ENCODE measurements at places on chromosomes 2 and 18.

- DNase-seq = no peak
Observed at GRCh38 chr18:24683925-24684324, 223.5 kb downstream of the HRH4 start.

DNA sequence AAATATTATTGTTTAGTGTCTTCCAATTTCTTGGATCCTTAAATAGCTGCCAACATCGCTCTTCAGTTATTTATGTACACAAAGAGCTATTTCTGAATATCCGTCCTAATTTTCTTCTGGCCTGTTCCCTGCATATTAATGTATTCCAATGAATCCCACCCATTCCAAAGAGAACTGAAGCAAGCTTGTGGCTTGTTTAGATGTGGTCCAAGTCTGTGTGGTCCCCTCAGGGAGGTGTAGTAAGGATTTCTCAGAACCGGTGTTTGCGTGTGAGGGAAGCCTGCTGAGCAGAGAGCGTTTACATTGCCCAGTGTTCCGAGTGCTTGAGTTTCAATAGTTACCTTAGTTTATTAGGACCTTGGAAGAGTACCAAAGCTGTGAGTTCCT, 25.1 kb upstream of the IL1R1 start:
- no peak for DNase-seq

- no peak for DNase-seq
Observed at GRCh38 chr18:11237066-11237465, 87.7 kb upstream of the PIEZO2 start.

GRCh38 chr2:15158532-15158931, 402.6 kb downstream of the NBAS start:
- no peak for DNase-seq

- no peak for DNase-seq
Observed at GRCh38 chr2:146814971-146815370, 1029.9 kb upstream of the ACVR2A start.

- no peak for DNase-seq
Observed at GRCh38 chr18:49046125-49046524, 95.4 kb upstream of the SMAD7 start.

DNA sequence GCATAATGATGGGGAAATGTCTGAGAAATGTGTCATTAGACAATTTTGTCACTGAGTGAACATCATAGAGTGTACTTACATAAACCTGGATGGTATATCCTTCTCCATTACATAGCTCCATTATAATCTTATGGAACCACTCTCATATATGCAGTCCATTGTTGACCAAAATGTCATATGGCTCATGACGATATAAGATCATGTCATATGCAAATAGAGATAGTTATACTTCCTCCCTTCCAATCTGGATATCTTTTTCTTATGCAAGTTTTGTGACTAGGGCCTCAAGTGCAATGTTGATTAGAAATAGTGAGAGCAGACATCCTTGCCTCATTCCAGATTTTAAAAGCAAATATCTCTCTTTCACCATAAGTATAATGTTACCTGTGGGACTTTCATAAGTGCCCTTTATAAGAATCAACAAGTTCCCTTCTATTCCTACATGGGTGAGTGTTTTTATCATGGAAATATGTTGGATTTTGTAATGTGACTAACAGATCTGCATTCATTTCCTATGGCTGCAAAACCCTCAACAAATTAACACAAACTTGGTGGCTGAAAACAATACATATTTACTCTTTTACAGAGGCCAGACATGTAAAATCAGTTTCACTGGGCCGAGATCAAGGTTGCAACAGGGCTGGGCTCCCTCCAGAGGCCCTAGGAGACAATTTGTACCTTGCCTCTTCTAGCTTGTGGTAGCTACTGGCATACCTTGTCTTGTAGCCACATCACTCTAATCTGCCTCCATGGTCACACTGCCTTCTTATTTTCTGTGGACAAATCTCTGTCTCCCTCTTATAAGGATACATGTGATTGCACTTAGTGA, 21.6 kb upstream of the SULT1C4 start:
- DNase-seq = no peak

- DNase-seq = no peak
Observed at GRCh38 chr18:34911661-34912384, 129.4 kb upstream of the MAPRE2 start.

DNA sequence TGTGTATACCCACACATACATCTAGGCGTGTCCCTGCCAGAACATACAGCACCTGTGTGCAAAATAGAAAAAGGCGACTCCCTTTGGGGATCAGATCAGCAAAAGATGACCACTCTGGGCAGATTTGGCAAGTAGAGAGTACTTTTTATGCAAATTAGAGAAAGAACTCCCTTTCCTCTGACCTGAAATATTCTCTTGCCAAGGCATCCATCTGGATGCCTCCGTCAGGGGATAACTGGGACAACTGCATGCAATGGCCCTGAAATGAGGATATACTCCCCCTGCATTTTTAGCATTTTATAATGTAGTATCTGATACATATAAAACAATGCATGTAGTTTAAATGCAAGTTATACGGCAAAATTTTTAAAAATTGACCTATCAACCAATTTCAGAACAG, 247.7 kb downstream of the ICOS start:
- DNase-seq = no peak

DNA sequence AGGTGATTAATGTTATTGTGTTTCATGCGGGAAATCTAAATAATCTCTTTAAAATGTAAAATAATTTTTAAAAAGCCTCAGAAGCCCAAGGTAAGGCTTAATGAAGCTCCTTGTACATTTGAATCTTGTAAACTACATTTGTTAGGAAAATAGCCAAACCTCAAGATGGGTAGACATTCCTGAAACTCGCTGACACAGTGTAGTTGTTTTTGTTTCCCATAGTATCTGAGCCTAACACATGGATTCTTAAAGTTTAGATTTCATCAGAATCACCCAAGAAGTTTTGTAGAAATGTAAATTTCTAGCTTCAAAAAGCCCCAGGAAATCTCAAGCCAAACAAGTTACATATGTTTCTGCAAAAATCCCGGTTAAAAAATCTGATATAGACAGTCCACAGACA, 1221.1 kb upstream of the ACVR2A start:
- no peak for DNase-seq

DNA sequence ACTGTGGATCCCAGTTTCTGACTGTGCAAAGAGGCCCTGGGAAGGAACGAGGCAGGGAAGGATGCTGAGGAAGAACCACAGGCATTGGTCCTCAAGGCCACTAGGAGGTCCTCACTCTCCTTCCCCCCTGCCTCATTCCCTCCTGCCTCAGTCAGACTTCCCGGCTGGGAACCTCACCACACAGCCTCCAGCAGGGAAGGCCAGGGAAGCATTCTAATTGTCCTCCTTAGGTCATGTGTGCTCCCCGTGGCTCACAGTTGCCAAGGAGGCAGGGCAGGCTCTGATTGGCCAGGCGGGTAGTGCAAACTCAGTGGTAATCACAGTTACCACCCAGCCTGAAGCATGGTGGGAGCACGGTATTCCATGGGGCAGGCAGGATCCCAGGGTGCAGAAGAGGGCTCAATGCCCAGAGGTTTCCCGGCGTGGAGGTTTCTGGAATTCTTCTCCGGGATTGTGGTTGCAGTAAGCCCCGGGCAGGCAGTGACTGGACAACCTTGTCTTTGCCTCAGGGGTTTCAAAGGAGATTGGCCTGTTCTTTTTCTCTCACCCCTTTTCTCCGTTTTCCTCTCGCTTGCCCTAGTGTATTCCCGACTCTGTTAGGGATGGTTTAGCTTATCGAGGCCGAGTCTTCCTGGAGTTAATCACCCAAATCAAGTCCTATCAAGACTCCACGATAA, 27.1 kb downstream of the FER1L5 start:
- DNase-seq = no peak

DNA sequence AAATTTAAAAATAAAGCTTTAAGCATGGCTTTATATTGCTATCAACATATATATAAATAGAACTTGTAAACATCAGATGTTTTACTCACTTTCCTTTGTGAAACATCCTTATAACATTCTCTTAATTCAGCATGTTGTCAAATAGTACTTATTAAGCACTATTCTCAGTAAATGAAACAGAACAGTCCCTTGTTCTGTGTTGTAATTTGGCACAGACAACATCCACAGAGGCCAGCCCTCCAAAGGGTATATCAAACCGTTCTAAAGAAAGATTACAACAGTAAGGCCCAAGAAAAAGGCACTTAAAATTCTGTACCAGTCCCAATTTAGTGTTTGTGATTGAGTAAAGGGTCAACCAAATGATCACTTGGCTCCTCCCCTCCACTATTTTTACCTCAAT, 46.0 kb downstream of the GAREM1 start:
- no peak for DNase-seq

DNA sequence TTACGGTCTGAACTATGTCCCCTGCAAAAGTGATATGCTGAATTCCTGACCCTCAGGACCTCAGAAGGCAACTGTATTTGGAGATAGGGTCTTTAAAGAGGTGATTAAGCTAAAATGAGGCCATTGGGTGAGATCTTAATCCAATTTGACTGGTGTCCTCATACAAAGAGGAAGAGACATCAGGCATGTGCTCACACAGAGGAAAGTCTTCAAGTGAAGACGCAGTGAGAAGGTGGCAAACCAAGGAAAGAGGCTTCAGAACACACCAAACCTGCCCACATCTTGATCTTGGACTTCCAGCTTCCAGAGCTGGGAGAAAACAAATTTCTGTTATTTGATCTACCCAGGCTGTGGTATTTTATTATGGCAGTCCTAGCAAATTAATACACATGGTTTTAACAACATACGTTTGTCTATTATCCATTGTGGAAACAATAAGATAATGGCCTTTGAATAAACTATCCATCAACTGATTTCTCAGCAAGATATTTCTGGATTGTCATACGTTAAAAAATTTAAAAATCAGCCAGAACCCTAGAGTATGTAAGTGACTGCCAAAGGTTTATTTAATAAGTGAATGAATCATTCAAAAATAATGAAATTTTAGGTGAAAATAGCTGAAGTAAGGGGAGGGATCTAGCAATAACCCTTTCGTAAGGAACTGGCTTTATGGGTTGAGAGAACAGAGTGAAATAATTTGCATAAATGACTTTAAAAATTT, 6.5 kb downstream of the WIPF1 start:
- peak; percentile 21 for DNase-seq

GRCh38 chr2:241041589-241042158, 43.3 kb downstream of the SNED1 start:
- DNase-seq = peak; percentile 14

DNA sequence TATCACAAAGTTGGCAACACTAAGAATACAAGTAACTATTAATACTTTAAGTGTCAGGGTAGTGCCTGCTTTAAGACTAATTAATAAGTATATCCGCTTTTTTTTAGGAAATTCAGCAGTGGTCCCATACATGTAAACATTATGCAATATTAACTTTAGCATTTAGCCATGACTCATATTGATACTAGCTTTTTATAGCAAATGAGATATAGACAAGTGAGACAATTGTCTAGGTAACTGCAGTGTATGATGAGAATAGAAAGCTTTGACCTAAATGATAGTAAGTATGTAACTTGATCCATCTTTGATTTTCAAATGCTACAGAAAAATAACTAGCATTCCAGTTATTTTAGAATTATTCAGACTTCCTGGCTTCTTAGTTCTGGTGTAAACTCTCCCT, 27.4 kb upstream of the VRK2 start:
- DNase-seq = no peak

DNA sequence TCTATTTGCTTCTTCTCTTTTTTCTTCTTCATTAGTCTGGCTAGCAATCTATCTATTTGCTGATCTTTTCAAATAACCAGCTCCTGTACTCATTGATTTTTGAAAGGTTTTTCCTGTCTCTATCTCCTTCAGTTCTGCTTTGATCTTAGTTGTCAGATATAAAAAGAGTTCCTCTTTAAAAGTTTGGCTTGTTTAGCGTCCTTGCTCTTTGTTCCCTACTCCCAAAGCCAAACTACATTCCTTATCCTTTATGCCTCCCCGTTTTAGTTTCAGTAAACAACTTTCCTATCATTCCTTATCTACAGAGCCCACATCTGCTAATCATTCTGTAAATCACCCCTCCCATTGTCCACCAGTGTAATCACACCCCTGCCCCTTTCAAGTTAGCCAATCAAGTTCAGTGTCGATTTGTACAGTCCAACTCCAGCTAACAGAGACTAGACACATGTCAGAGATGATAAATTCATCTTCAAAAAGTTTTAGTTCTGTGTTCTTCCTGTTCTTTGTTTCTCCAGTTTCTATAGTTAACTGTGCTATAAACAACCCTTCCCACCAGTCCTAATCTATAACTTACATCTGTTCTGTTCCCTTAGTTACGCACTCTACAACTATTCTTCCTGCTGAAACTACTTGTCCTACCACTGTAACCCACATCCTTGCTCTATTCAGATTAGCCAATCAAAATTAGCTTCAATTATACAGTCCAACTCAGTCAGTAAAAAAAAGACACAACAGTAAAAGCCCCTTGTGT, 44.4 kb downstream of the TFPI start:
- DNase-seq = no peak

DNA sequence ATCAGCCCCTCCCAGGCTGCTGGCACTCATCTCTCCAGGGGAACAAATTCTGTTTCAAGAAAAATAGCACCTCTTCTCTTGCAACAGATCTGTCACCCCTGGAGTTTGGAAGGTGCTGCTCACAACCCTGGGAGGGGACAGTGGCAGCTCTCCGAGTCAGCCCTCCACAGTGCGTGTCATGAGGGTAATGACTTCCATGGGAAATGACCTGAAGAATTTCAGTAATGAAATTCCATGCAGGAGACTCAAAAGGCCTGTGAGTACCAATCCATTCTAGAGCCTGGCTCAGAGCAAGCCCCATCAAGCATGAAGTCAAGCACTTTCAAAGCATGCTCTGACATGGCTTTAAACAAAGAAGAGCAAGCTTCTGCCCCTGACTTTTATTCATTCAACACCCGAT, 276.3 kb upstream of the PARD3B start:
- no peak for DNase-seq

Measured in activated CD8-positive, alpha-beta T cell treated with anti-CD3 and anti-CD28 coated beads, Interleukin-2, amount 10 ng/mL, durations not matched to agents 7 days and 5 days (primary cell).